Dorsolateral prefrontal cortex (tissue), 122 donors: ENCODE measurements at places on chromosomes 5 and 9.
A peak's percentile ranks its signal among the peaks of the same experiment; 100 is the strongest.

- no peak for DNase-seq
Observed at GRCh38 chr5:34045996-34046395, 3.0 kb upstream of the C1QTNF3 start.

GRCh38 chr9:113886933-113887332 lies 10.8 kb downstream of the ZNF618 start:
- DNase-seq, result no peak

- DNase-seq, result no peak
Observed at GRCh38 chr5:72125271-72125940, 18.1 kb downstream of the MAP1B start.

DNA sequence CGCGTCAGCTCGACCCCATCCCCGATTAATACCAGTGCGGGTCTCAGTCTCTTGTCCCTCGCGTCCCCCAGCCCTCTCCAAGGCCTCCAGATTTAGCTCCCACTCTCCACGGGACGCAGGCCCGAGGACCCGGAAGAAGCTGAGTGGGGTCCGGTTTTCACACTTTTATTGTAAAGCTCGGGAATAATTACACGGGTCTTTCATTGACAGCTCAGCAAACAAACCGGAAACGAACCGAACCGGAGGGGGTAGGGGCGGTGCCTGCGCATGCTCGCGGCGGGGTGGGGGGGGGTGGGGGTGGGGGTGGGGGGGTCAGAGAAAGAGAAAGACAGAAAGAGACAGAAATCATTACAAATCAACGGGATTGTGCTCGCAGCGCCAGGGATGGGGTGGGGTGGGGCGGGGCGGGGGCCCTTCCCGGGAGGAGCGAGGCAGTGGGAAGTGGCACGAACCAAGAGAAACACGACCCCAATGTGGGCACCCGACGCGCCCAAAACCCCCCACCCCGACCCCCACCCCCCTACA lies 27.9 kb downstream of the PCDH1 start:
- DNase-seq, result no peak

DNA sequence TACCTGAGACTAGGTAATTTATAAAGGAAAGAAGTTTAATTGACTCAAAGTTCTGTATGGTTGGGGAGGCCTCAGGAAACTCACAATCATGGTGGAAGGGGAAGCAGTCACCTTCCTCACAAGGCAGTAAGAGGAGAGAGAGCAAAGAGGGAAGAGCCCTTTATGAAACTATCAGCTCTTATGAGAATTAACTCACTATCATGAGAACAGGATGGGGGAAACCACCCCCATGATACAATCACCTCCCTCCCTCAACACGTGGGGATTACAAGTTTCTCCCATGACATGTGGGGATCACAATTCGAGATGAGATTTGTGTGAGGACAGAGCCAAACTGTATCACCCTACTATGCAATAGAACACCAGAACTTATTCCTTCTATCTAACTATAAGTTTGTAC lies 27.9 kb downstream of the CD274 start:
- no peak for DNase-seq

- DNase-seq, result peak; percentile 39
Observed at GRCh38 chr5:141783005-141783946, 94.9 kb downstream of the PCDH1 start.
